CD4-positive, alpha-beta T cell treated with Interleukin-4 for 4 hours (primary cell): ENCODE measurements at places on chromosomes 1 and 21.

- DNase-seq: no peak
Measured at GRCh38 chr1:246114369-246114768, 392.7 kb downstream of the SMYD3 start.

- DNase-seq: no peak
Measured at GRCh38 chr21:14313300-14313699, 69.6 kb downstream of the HSPA13 start.

DNA sequence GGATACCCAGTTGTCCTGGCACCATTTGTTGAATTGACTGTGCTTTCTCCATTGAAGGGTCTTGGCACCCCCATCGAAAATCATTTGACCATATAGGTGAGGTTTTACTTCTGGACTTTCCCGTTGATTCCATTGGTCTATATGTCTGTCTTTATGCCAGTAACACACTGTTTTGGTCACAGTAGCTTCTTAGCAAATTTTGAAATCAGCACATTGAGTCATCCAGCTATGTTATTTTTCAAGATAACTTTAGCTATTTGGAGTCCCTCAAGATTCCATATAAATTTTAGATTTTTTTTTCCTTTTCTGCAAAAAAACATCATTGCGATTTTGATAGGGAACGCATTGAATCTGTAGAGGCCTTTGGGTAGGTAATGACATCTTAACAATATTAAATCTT, 235.6 kb downstream of the SMYD3 start:
- DNase-seq: no peak

DNA sequence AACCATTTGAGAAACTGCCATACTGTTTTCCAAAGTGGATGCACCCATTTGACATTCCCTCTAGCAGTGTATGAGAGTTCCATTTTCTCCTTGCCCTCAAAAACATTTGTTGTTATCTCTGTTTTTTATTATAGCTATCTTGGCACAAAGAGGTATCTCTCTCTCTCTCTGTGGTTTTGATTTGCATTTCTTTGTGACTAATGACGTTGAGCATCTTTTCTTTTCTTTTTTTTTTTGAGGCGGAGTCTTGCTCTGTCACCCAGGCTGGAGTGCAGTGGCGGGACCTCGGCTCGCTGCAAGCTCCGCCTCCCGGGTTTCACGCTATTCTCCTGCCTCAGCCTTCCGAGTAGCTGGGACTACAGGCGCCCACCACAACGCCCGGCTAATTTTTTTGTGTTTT, 17.4 kb upstream of the ZMYM6 start:
- no peak for DNase-seq

DNA sequence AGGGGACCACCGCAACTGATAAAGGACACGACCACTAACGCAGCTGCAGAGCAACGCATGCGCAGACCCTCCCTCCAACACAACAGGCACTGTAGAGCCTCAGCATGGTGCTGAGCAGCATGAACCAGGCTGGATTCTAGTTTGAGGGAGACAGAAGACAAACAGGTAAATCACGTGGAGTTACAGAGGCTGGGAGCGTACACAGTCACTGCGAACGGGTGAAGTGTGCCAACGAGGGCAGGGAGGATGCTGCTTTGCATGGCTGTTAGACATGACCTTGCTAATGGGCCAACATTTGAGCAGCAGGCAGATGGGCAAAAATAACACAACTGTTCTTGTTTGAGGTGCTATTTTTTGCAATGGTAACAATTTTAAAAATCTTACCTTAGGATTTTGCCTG, 55.2 kb upstream of the NADK start:
- DNase-seq: no peak

DNA sequence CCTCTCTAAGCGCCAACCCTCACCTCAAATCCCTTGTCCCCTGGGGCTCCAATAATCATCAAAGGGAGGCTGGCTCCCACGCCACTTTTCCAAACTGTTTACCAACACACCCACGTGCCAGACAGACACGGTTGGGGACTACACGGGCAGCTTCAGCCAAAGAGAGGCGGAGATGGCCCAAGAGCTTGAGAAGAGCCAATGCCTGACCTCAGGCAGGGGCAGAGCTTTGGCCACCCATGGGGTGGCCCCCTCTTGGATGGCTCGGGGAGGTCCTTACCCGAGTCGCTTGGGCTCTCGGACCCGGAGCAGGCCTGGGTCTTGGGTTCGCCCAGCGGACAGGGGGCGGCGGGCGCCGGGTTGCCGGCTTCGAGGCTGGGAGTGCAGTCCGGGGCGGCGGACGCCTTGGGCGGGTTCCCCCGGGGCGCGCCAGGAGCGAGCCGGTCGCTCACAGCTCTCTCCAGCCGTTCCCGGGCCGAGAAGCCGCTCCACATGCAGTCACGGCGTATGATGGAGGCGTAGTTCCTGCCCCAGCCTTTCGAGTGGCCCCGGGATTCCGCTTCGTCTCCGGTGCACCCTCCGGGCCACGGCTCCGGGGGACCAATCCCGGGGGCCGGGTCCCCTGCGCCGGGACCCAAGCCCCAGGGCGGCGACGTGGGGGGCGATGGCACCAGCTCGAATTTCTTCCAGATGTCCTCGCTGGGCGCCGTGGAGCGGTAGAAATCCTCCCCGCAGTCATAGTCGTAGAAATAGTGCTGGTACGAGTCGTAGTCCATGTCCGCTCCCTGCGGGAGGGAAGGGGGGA, 854 bp downstream of the MYCL start:
- no peak for DNase-seq

DNA sequence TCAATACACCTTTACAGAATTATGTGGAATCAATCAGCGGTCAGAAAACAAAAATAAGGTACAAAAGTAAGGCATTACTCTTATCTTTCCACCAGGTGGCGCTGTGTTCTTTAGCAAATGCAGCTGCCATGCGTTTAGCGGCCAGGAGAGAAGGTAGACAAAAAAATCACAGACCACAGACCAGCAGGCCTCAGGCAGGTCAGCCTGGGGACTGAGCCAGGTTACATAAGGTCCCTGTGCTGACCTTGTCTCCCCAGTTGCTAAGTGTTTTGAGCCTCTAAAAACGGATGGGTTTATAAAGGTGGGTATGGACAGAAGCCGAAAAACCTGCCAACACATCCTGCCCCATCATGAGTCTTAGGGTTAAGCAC, 2.8 kb downstream of the RGS16 start:
- DNase-seq: peak; percentile 81

- no peak for DNase-seq
Measured at GRCh38 chr1:109347511-109347910, 40.7 kb upstream of the MYBPHL start.
